ENCODE measurements at places on chromosomes 2 and 18.

DNA sequence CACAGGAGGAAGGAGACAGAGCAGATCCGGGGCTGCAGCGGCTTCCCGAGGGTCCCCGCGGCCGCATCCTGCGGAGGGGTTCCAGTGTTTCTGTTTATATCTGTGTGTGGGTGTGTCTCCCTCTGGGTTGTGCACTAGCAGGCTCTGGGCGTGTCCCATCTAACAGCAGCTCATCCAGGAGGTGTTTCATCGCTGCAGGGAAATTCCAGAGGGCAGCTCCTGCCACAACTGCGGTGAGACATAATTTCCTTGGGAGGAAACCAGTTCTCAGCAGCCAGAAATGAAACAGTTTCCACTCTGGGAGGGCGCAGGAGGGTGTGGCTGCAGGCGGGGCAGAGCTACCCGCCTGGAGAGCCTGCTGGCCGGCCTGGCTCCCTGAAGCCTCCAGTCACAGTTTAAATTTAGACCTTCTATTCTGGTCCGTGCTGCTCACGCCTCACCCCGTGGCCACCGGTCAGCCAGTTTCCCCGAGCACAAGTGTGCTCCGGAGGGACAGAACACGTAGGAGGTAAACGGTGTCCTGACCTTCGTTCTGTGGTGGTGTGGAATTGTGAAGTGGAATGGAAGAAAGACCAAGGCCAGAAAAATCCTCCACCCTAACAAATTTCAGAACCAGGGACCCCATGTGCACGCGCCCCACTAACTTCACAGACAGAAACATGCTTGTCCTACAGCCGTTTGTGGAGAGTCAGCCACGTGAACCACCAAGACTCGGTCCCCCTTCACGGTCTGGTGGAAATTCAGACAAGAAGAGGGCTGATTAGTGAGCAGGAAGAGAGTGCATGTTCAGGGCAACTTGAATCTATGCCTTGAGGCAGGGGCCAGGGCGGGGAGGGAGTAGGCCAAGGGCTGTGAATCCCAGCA is 50.2 kb downstream of the TEX44 start:
- DNase-seq = no peak

DNA sequence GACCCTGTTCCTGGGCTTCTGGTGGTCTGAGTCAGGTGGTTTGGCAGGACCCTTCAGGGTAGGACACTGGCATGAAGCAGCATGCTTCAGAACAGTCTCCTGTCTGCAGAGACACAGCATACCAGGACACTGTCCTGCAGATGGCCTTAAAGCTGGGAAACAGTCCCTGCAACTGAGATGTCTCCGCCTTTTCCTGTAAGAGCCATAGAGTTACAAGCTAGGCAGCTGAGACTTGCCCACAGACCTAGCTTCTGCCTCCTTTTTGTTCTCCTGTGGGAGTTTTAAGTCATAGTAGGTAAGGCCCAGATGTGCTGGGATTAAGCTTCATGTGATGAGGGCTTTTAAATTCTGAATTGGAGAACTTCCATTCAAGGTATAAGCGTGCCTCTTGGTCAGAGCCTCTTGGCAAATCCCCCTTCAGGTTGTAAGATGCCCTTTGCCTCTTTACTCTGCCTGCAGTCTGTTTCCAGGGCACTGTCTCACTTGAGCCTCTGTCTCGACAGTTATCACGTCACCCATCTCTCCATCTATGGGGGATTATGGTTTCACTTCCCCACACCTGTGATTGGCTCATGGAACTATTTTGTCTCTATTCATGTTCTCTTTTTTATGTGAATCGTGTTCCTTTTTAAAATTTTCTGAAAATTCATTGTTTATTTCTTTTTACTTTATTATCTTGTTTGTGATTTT is 51.8 kb downstream of the COA5 start:
- peak; percentile 55 for DNase-seq

DNA sequence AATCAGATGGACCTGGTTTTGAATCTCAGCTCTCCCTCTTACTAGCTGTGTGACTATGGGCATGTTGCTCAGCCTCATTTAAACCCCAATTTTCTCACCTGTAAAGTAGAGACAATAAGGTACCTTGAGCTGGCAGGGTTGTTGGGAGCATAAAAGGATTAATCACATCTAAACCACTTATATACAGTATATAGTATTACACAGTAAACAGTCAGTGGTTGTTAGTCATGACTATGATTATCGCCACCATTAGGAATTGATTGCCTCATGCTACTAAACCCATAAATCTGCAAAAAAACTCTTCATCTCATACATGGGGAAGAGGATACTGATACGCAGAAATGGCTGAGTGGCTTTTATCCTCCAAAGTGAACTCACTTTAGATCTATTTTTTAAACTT is 65.8 kb downstream of the INO80D start:
- DNase-seq = no peak

DNA sequence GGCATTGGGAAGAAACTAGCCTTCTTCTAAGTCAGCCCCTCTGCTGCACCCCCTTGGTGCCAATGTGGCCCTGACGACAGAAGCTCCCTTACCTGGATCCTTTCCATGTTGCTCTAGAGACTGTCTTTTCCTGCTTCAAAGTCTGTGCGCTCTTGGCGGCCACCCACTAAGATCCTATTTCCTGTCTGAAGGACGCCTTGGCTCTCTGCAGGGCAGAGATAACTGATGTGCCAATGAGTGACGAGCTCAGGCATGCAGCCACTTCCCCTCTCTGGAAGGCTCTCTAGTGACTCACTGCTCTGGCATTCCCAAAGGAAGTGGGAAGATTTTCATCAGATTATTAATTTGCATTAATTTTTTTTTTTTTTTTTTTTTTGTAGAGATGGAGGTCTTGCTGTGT is 273.5 kb downstream of the CDH20 start:
- DNase-seq = no peak

- DNase-seq = no peak
These were observed 63.5 kb downstream of the DCC start for GRCh38 chr18:52403291-52404021.

DNA sequence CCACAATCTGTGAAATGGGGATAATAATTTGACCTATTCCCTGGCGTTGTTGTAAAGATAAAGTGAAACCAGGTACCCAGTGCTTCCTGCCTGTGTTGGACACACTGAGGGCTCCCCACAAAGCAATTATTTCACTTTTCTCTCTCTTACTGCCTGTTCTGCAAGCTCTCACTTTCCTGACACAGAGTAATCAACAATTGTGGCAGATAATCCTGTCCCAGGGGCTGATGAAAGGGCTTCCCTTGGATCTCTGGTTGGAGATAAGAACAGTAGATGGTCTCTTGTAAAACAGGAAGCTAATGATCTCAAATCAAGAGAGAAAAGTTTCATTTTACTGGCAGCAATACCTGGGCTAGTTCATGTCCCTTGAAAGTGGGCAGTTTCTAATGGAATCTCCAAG is 190.4 kb upstream of the EPHA4 start:
- DNase-seq = no peak

GRCh38 chr2:111101592-111101991 is 19.1 kb upstream of the BCL2L11 start:
- no peak for DNase-seq

GRCh38 chr18:9809697-9810096 is 76.1 kb upstream of the TXNDC2 start:
- no peak for DNase-seq

DNA sequence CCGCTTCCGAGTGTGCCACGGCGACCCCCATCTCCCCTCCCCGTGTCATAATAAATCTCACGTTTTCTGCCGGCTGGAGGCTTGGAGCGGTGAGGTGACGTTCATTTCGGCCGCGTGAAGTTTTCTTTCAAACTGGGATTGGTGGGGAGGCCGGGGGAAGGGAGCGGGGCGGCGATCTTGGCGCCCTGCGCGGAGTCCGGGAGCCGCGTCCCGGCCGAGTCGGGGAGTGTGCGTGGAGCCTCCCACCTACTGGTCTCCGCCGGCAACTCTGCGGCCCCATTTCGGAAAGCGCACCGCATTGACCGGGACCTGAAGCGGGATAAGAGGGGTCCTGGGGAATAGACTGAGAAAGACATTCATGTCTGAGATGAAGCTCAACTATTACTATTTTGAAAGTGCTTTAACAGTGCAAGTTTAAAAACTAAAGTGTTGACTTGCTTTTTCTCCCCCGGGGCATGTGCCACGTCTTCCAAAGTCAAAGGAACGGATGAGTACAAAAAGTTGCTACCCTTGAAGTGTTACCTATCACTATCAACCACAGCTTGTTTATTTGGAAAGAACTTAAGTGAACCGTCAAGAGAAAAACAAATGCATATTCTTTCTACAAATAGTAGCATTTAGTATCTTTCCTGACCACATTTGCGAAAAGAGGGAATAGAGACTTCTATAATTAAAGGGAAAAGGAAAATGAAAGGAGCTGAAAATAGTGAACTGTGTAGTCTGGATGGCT is 818 bp upstream of the IKZF2 start:
- DNase-seq = no peak

GRCh38 chr2:226788881-226789490 is 10.6 kb downstream of the IRS1 start:
- no peak for DNase-seq

- DNase-seq = no peak
These were observed 52.6 kb downstream of the TWIST2 start for GRCh38 chr2:238900511-238900910.

GRCh38 chr2:208148803-208149202 is 2.8 kb upstream of the CRYGB start:
- no peak for DNase-seq

DNA sequence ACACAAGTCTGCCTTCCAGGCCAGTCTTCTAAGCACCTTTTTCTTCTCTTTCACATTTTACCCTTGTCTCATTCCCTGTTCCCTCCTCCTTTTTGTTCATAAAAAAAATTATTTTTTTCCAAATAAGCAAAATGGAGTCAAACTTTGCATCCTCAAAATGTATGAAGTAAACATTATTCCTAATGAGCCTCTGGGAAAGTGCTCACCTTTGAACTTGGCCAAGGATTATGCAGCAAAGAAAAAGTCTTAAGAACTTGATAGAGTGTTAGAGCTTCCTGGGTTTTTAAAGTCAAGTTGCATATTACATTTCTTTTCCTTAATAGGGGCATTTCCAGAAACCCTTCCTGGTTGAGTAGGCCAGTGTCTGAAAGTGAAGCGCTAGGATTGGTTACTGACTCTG is 31.6 kb downstream of the EPAS1 start:
- DNase-seq = no peak

- no peak for DNase-seq
These were observed 92.3 kb upstream of the THUMPD2 start for GRCh38 chr2:39871291-39871761.
